Retina (tissue), 1 donor: ENCODE measurements at places on chromosomes 5 and 9.

DNA sequence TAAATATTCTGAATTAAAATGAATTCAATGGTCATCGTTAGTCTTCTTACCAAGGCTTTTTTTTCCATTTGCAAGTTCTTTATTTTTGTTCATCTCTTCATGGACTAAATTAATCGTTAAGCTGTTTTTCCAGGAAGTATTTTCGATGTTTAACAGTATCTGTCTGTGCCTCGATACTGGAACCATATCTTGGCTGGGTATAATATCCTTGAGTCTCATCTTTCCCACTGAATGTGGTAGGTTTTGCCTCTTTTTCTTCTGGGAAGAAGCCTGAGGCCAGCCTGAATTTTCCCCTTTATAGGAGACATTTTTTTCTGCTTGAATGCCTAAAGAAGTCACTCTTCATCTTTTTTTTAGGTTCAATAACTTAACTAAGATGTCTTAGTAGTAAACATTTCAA is 4.0 kb upstream of the SEPTIN8 start:
- no peak for DNase-seq

GRCh38 chr9:136746621-136747020 is 1.7 kb downstream of the LCN6 start:
- DNase-seq, result no peak

- DNase-seq, result no peak
Observed at GRCh38 chr9:123940721-123941523, 11.0 kb upstream of the DENND1A start.

- peak; percentile 61 for DNase-seq
Observed at GRCh38 chr5:57887851-57888621, 405.4 kb upstream of the ACTBL2 start.

DNA sequence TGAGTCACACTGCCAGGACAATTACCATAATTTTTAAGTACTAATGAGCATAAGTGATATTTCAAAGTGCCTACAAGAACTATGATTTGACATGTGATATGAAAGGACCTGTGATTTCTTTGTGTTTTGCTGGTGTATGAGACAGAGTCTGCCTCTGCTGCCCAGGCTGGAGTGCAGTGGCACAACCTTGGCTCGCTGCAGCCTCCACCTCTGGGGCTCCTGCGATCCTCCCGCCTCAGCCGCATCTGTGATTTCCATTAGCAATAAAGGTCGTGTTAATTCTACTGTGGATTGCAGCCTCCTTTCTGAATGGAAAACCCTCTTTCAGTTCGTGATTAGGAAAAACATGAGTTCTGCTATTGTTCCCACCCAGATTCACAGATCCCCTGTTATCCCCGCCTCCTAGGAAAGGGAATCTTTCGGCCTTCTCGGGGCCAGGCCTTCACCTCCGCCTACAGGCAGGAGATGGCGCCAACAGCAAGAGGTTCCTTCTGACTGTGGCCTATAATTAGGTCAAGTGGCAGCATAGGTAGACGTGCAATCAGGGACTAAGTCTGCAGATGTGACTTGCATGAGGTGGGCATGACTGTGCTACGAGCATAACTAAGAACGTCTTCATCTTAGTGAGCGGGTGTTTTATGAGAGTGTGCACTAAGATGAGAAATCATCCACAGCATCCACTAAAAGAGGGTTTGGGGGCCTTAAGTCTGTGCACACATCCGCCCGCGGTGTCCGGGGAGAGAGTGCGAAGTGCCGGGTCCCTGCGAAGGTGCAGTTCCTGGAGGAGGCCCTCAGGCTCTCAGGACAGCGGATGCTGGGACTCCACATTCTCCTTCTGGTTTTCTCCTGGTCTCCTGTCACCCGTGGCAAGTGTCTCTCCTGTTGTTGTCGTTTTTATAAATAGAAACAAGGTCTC is 23.1 kb downstream of the TRIM7 start:
- DNase-seq, result peak; percentile 82

- DNase-seq, result no peak
Observed at GRCh38 chr5:60512117-60512516, 187.8 kb downstream of the DEPDC1B start.

GRCh38 chr5:60585618-60586017 is 114.3 kb downstream of the DEPDC1B start:
- DNase-seq, result no peak

- peak; percentile 73 for DNase-seq
Observed at GRCh38 chr5:133364936-133365707, 247.2 kb downstream of the FSTL4 start.

GRCh38 chr9:34573599-34574325 is 15.8 kb downstream of the CNTFR start:
- no peak for DNase-seq

GRCh38 chr5:132607095-132607494 is 50.3 kb downstream of the RAD50 start:
- no peak for DNase-seq

DNA sequence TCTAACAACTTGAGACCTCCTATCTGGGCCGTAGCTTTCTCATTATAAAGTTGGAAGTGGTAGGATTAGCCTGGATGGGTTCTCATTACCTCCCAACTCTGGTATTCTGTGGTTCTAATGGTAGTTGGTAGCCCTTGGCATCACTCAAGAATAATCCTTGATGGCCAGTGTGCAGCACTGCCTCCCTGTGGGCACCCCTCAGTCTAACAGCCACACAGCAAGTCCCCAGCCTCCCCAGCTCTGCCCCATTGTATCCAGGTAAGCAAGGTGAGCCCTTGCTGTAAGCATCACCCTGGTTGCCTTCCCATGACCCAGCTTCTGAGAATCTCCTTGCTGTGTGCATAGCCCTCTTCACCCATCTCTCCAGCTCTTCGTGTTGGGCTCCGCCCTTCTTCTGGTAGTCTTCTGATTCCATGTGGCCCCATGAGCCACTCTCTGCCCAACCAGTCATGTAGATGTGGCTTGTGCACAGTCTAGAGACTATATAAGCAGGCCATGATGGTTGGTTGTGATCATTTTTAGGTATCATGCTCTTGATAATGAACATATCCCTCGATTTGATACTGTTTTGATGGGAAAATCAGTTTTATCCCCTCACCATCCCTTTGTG is 57.6 kb upstream of the GRHPR start:
- no peak for DNase-seq

GRCh38 chr9:129287619-129288305 is 109.7 kb upstream of the IER5L start:
- no peak for DNase-seq

DNA sequence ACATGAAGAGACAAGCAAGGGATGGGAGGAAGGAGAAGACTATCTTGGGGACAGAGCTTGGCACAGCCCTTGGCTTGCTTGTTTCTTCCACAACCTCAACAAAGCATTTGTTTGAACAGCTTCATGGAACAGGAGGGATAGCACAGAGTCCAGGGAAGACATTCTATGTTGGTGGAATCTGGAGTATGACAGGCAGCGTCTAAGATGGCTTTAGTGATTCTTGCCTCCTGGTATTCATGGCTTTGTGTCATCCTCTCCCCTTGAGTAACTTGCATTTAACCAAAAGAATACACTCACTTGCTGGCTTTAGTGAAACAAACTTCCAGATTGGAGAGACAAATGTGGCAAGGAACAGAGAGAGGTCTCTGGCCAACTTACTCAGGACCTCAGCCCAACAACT is 30.8 kb upstream of the RECK start:
- no peak for DNase-seq

DNA sequence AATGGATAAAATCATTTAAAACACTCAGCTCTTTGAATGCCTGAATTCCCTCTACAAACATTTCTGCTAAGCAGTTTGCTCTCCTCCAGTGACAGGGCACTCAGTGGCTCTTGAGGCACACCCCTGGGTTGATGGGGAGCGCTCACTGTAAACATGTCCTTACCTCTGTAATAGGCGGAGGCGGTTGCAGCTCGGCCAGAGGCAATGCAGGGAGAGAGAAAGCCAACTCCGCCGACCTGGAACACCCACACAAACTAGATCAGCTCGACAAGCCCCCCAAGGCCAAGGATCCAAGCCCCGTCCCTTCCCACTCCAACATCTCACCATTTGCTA is 329 bp downstream of the CDC23 start:
- DNase-seq, result no peak

DNA sequence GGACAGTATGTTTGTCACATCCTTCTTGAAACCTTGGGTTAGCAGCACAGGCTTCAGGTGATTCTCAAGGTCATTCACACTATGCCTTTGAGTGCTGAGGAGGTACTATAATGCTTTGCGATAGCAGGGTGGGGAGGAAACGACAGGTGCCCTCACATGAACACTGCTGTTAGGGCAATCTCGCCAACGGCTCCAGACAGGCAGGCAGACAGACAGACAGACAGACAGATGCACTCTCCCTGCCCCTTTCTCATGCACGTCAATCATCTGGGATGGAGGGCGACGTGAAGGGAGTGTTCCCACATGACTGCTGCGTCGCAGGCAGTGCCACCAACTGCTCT is 82.9 kb downstream of the RAPGEF1 start:
- DNase-seq, result no peak

- peak; percentile 8 for DNase-seq
Observed at GRCh38 chr5:104513121-104513602, 950.6 kb upstream of the NUDT12 start.

DNA sequence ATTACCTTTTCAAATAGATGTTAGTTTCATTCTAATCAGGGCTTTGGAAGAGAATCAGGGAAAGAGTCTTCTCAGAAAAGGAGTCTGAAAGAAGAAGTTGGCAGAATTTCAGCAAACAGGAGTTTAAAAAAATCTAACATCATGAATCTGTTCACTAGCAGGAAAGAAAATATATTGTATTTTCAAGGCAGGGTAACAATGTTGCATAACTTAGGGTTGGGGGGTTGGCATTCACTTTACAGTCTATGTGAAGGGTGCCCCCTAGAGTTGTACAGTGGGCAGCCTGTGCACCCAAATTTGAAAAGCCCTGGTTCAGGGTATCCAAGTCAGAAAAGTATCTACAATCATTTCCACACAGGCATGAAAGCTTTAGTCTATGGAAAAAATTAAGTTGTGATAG is 348.4 kb upstream of the SLC30A5 start:
- no peak for DNase-seq

- peak; percentile 87 for DNase-seq
Observed at GRCh38 chr9:127950513-127951289, 13.0 kb upstream of the DPM2 start.

DNA sequence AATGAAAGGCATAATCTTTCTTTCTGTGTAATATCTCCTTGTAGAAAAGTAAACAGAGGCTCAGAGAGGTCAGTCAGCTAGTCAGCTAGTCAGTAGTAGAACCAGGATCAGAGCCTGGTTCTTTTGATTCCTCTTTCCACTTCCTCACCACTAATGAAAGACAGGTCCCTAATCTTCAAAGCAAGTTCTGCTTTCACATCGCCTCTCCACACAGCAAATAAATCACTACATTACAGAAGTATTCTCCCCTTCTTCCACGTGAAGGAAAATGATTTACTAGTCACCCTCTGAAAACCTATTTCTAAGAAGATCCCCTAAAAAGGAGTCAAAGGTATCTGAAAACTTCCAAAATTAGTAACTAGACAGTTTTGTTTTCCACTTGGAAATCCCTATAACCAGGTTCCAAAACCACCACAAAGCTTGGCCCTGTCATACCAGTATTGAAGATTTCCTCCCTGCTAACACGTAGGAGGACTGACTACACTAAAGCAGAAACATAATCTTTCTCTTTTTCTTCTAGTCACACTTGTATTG is 140.5 kb upstream of the TARS1 start:
- peak; percentile 30 for DNase-seq

- DNase-seq, result no peak
Observed at GRCh38 chr9:92026206-92027002, 76.4 kb upstream of the ROR2 start.

GRCh38 chr5:107574287-107574686 is 96.5 kb downstream of the EFNA5 start:
- no peak for DNase-seq

DNA sequence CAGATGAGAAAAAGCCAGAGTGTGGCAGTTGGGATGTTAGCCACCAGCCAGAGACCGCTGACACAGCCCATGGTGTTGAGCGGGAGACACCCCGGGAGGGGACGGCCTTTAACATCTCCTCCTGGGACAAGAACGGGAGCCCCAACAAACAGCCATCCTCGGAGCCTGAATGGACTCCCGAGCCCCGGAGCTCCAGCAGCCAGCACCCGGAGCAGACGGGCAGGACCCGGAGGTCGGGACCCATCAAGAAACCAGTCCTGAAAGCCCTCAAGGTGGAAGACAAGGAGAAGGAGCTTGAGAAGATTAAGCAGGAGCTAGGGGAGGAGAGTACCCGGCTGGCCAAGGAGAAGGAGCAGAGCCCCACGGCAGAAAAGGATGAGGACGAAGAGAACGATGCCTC is 28.0 kb upstream of the POMT1 start:
- no peak for DNase-seq

DNA sequence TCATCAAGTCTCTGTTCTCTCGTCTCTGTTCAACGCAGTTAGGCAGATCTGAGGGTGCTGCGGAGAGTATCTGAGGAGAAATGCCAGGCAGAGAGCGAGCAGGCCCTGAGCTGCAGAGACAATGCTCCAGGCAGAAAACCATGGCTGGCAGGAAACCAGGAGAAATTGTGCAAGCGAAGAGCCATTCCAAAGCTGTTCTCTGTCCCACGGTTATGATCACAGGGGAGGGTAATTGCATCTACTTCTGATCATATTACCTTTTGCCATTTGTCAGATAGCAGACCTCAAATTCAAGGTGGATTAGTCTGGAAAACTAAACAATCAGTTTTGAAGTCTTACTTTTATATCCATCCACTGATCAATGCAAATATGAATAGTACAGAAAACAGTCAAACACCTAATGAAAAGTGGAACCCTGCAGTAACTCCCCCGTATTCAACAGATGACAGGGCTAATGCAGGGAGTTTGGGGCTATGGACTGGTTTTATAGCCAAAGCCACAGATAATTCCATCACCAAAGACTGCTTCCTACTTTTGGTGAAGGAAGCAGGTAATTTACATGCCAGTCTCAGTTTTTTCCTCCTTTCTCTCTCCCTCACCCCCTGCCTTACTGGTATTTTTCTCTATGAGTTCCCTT is 228.0 kb downstream of the DCP2 start:
- DNase-seq, result no peak

GRCh38 chr5:68225188-68225910 is 9.8 kb downstream of the PIK3R1 start:
- no peak for DNase-seq

GRCh38 chr5:65105301-65105700 is 336.6 kb downstream of the CWC27 start:
- DNase-seq, result no peak

DNA sequence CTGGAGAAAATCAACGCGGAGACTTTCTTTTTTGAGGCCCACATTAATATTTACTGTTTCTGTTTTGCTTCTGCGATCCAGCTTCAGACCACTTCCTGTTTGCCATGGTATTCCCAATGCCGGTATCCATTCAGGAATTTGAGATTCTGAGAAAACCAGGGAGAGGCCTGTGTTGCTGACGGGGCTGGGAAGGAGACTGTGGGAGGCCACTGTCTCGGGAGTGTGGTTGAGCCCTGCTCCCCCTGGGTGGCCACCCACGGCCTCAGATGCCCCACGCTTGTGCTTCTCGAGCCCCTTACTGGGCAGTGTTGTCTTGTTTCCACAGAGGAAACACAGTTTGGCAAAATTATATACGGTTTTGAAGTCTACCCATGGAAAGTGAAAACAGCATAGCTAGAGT is 403.6 kb upstream of the IRX2 start:
- no peak for DNase-seq
